ENCODE measurements at places on chromosomes 7 and 10.

DNA sequence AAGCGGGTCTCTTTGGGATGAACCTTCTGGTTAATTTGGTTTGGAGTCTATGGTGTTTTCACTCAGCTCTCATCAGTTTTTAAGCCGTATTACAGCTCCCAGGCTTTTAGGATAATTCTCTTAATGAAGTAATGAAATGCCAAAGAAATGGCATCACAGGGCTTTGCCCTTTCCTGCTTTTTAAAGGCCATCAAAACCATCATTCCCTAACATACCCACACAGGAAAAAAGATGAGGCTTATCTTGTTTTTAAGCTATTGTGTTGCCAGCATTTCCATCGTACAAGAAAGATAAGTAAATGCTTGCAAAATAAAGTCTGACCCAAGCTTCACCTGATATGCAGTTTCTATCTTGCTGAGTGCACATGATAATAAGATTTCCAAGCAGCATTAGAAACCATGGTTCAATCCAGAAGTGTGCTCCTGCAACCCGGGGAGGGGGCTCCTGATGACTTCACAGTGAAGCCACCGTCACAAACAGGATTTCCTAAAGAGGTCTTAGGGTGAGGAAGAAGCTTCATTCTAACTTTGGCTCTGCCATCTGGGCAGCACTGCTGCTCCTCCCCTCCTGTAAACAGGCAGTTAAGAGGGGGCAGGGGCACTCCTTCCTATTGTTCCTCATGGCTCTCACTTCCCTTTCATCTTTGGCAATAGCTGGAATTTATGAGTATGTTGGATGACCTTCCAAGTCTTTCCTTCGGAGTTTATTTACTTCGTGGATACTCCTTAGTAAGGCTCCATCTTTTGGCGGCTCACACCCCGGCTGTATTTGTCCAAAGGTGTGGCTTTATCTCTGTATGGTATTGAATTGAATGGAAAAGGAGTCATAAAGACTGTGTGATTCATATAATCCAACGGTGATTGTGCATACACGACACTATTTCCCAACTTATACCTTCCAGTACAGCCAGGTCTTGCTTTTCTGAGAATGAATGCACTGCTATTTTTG is 55.2 kb upstream of the FAM133B start:
- no peak for DNase-seq

GRCh38 chr7:77838929-77839491 is 40.4 kb downstream of the PHTF2 start:
- DNase-seq: no peak

- DNase-seq: no peak
Observed at GRCh38 chr10:133080683-133081040, 7.1 kb upstream of the ADGRA1 start.

- no peak for DNase-seq
Observed at GRCh38 chr10:60224066-60224705, 165.5 kb downstream of the ANK3 start.

DNA sequence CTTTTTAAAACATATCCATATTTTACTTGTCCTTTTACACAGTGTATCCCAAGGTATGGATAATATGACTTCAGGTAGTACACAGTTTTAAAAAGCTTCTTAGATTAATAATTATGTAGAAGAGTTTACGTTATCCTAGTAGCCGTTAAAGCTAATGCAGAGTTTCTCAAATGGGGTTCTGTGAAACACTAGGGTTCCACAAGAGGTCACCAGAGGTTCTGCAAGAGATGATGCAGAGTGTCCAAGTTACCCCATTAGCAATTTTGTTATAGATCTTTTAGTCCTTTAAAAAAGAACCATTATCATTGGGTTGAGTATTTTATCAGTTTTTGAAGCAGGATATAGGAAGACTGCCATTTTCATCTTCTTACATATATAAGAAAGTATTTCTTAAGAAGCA is 298.9 kb upstream of the HPS1 start:
- no peak for DNase-seq

GRCh38 chr10:114167985-114168384 is 6.0 kb downstream of the CCDC186 start:
- no peak for DNase-seq

DNA sequence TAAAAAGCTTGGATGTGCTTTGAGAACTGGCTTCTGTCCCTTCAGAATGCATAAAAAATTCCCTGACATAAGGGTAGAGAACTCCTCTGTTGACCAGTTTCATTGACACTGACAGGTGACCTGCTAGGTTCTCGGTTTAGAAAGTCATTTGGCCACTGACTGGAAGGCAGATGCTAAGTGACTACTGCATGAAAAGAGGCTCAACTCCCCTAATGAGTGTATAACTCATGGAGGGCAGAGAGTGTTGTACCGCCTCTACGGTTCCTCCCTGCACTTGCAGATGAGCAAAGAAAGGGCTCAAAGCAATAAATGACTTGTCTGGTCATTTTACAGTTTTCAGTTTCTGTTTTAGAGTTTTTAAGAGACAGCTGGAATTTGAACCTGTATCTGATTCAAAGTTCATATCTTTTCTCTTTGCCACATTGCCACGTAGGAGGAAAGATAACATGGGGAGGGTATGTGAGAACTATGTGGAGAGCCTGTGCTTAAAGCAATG is 2.9 kb upstream of the FGL2 start:
- peak; percentile 30 for DNase-seq

DNA sequence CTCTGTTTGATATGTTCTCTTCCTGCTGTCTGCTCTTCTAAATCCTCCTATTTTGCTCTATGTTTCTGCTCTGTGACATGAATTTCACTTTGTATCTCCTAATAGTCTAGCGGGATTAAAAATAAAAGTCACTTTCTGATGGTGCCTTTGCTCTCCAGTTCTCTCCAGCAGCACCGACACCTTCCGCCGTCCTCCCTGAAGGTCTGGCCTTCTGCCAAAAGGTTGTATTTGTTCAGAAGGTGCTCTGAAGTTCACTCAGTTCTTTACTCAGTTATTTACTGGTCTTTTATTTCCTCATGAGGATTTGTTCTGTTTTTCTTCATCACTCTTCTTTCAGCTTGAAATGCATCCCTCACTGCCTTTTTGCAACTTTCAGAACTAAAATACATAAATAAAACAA is 11.2 kb upstream of the EPHA1 start:
- no peak for DNase-seq

DNA sequence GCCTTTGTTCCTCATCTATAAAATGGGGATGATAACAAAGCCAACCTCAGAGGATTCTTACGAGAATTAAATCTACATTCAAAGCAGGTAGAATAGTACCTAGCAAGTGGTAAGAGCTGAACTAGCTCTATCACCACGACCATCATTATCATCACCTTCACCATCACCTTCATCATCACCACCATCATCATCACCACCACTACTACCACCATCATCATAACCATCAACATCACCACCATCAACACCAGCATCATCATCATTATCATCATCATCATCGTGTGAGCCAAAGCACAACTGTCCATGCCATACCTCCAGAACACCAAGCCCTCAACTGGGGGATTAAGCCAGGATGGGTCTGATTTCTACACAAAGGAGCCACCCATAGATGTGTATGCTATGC is 206.8 kb downstream of the GRID1 start:
- no peak for DNase-seq

- DNase-seq: no peak
Observed at GRCh38 chr7:122942765-122943164, 52.7 kb downstream of the TAS2R16 start.

GRCh38 chr10:34861293-34862021 is 46.4 kb upstream of the PARD3 start:
- peak; percentile 27 for DNase-seq

DNA sequence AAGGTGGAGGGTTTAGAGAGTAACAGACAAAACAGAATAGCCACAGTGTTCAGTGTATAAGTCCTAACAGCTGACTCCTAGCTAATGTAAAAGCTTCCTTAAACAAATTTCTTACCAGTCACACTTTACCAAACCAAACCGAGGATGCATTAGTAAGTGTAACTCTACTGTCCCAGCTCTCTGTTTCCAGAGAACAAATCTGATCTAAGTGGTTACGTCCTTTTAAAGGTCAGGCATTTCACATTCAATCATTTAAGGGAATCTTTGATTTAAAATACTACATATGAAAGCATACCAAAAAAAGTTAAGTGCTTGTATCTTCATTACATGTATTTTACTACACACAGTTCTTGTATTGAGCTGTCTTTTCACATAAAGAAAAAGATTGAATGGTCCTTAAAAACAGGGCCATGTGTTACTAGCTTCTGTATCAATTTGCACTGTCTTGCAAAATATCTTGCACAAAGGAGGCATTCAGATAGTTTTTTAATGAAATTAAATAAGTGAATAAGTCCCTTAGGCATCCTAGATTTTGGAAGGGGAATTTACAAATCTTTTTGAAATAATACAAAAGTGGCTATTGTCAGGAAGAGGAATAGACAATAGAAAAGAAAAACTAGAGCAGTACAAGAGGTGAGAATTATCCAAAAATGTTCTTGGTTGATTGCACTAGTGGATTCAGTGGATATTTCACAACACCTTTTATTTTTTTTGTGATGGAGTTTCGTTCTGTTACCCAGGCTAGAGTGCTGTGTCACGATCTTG is 58.4 kb upstream of the SPOCK2 start:
- no peak for DNase-seq

GRCh38 chr10:112027731-112028280 is 155.8 kb downstream of the GPAM start:
- DNase-seq: no peak

- DNase-seq: no peak
Observed at GRCh38 chr7:84877943-84878570, 308.8 kb downstream of the SEMA3D start.

DNA sequence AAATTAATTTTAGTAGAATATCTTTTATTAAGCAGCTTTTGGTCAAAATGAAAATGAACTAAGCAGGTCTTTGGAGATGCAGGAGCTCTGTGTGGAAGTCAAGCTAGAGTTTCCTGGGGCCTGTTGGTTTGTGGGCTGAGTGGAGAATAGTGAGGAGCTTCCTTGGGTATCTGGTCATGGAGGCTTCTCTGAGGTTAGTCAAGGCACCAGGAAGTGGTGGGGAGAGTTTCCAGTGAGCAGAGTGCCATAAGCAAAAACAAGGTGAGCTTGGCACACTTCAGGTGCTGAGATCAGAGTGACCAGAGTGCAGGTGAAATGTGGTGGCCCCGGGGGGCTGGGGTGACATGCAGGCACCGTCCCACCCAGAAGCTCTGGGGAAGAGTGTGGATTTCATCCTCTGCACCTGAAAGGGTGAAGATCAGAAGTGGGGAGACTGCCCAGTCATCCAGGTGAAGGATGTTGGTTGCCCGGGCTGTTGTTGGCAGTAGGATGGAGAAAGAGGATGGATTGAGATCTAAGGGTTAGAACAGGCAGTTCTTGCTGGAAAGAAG is 77.4 kb downstream of the WDR37 start:
- DNase-seq: no peak

GRCh38 chr7:137276189-137276588 is 67.3 kb downstream of the PTN start:
- DNase-seq: no peak

DNA sequence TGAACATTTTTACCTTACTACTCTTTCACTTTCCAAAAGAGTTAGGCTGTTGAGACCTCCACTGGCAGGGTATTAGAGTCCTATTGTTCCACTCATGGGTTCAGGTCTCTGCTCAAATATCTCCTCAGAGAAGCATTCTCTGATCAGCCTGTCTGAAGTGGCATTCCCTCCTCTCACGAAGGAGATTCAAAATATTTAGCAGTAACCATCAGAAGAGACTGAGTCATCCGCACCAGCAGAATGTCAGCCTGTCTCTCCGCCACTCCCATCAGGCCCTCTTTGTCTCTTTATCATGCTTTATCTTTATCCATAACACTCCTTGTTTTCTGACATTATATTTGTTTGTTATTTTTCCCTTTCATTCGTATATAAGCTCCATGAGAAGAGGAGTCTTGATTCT is 79.1 kb downstream of the AASS start:
- DNase-seq: no peak

- DNase-seq: no peak
Observed at GRCh38 chr10:49381111-49381900, 14.6 kb downstream of the DRGX start.

- DNase-seq: no peak
Observed at GRCh38 chr7:102096012-102096332, 190.7 kb upstream of the SH2B2 start.

GRCh38 chr7:121322460-121322859 is 6.3 kb upstream of the WNT16 start:
- DNase-seq: no peak

- peak; percentile 17 for DNase-seq
Observed at GRCh38 chr7:145478541-145478940, 638.1 kb upstream of the CNTNAP2 start.

GRCh38 chr7:28290496-28290895 is 109.9 kb upstream of the JAZF1 start:
- no peak for DNase-seq

DNA sequence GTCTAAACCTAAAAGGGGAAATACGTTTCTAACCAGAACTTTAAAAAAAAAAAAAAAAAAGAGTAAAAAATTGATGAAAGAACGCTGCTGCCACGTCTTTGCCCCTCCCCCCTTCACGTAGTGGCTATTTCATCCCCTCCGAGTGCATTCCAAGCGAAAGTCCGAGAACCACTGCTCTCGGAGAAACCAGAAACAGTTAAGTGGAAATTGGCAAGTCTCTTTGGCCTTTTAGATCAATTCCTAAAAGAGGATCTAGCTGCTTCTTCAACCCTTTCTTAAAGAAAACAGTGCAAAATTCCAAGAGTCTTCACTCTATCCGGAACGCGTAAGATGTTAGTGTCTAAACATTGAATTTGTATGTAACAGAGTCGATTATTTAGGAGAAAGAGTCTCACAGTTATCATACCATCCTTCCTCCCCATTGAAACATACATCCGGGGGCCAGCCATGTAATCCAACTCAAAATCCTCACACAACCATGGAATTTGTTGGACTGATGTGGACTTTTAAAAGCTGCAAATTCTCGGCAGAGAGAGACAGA is 1.1 kb downstream of the P4HA1 start:
- peak; percentile 91 for DNase-seq

GRCh38 chr10:47176903-47177868 is 122.8 kb upstream of the GDF10 start:
- DNase-seq: no peak

GRCh38 chr7:94300176-94300835 is 94.4 kb upstream of the COL1A2 start:
- DNase-seq: no peak

DNA sequence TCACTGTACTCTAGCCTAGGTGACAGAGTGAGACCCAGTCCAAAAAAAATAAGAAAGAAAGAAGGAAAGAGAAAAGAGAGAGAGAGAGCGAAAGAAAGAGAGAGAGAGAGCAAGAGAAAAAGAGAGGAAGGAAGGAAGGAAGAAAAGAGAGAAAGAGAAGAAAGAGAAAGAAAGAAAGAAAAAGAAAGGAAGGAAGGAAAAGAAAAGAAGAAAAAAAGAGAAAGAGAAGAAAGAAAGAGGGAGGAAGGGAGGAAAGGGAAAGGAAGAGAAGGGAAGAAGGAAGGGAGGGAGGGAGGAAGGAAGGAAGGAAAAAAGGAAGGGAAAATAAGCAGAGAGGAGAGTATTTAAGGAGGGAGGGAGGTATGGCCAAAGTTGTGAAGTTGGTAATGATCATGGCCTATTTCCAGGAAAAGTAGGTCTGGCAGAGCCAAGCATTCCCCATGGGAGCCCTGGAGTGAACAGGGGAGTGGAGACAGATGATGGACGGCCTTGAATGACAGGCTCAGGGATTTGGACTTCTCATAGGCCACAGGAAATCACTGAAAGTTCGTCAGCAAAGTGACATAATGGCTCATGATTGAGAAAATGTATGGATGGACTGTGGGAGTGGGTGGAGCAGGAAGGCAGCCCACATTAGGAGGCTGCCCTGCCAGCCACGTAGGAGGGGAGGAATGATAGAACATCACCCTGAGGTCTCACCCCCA is 44.8 kb upstream of the CUX1 start:
- DNase-seq: no peak
